ENCODE measurements at places on chromosomes 12 and 14.

GRCh38 chr12:90854136-90854689, 100.8 kb downstream of the CCER1 start:
- peak; percentile 37 for DNase-seq

- DNase-seq: no peak
Measured at GRCh38 chr14:104512771-104513640, 66.6 kb upstream of the C14orf180 start.

GRCh38 chr12:95248095-95248494, 30.5 kb downstream of the VEZT start:
- no peak for DNase-seq

GRCh38 chr12:52216807-52217206, 16.2 kb upstream of the KRT7 start:
- no peak for DNase-seq

DNA sequence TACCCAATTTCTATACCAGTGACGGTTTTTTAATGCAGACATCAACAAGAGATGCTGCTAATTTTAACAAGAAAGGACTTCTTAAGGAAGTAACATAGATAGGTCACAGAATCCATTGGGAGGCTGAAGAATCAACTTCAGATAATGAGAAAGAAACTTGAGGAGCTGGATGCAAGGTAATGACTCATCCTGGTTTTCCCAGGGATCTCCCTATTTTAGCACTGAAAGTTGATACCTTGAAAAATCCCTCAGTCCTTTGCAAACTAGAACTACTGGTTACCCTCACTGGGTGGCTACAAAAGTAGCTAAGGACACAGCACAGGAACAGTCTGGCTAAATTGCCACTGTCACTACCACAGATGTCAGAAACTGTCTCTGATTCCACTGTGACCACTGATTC, 561.9 kb downstream of the FLRT2 start:
- no peak for DNase-seq

DNA sequence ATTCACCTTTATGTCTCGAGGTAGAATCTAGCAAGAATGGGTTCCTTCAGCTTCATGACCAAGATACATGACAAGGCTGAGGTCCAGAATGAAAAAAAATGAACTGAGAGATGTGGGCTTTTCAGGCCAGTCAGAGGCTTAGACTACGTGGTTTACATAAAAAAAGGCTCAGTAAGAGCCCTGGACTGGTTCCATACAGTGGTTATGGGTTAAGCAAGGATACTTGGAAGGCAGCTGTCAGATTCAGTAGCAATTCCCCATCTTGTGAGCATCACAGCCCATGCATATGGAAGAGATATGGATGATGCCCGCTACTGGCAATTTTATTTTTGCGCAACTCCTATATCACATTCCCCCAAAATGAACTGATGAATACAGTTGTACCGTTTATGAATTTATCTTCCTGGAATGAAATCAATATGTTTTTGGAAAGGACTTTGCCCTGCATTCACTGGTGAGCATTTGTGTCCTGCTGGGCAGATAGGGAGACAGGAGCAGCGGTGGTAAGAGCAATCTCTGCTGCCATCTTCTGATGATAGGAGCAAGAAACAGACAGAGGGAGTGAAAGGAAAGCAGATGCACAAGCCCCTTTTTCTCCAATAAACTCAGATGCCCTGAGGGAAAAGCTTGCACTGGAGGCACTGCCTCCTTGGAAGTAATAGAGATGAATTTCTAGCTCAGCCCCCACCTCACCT, 280.4 kb downstream of the GALC start:
- DNase-seq: no peak

DNA sequence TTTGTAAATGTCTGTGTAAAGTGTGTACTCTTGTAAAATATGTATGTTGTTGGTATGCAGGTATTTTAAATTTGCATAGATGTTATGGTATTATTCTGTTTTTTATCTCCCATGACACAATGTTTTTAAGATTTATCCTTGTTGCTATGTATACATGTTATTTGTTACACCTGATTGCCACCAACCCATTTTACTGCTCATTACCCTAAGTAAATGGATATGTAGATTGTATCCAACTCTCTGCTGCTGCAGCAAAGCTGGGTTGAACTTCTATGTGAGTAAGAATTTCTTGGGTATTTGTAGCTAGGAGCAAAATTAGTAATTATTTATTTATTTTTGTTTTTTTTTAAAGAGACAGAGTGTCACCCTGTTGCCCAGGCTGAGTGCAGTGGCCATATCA, 6.2 kb downstream of the APAF1 start:
- DNase-seq: no peak

Measured in Jurkat, Clone E6-1 (cell line).